Mammary microvascular endothelial cell (primary cell): ENCODE measurements at places on chromosomes 6 and 20. TPM values are rescaled to one million over a fixed set of nuclear protein-coding genes. Genes with fewer than 3 reads are reported as not detected.

MRPS10 gene
- 45.4 and 47.9 TPM in 2 replicates for total RNA-seq

PTCRA gene
- total RNA-seq: 5.4 TPM in 1 of 2 replicates, not detected in the other

FAM83B gene
- total RNA-seq: not detected in 2 replicates

MYH7B gene
- total RNA-seq: not detected in 2 replicates

MYCT1 gene
- 120 and 122 TPM in 2 replicates for total RNA-seq

SPATA25 gene
- 1.3 TPM in 1 of 2 replicates, not detected in the other for total RNA-seq

RIPPLY2 gene
- total RNA-seq: not detected in 2 replicates

TMEM244 gene
- not detected in 2 replicates for total RNA-seq

TSBP1 gene
- total RNA-seq: not detected in 2 replicates

C6orf52 gene
- total RNA-seq: not detected in 2 replicates

OR2H2 gene
- not detected in 2 replicates for total RNA-seq

SPEF1 gene
- not detected in 2 replicates for total RNA-seq

OXT gene
- total RNA-seq: not detected in 2 replicates

TRIM40 gene
- total RNA-seq: not detected in 2 replicates

LHFPL5 gene
- total RNA-seq: 0.20 TPM in 1 of 2 replicates, not detected in the other

LPA gene
- total RNA-seq: not detected in 2 replicates

MTCH1 gene
- total RNA-seq: 266 and 272 TPM in 2 replicates

ZC2HC1B gene
- total RNA-seq: not detected in 2 replicates

DNAH8 gene
- not detected in 2 replicates for total RNA-seq

PAX1 gene
- not detected in 2 replicates for total RNA-seq

RNASET2 gene
- total RNA-seq: 23.0 and 23.4 TPM in 2 replicates

VSX1 gene
- total RNA-seq: not detected in 2 replicates

ISM1 gene
- total RNA-seq: 3.6 and 4.3 TPM in 2 replicates

OPRM1 gene
- total RNA-seq: not detected in 2 replicates

GRM4 gene
- total RNA-seq: not detected in 2 replicates

MYLK4 gene
- 0.05 and 0.20 TPM in 2 replicates for total RNA-seq

ETV7 gene
- 1.7 and 3.5 TPM in 2 replicates for total RNA-seq

ENPP1 gene
- total RNA-seq: 0.64 and 1.9 TPM in 2 replicates

SAMD3 gene
- total RNA-seq: not detected in 2 replicates

ZNF334 gene
- total RNA-seq: 0.27 and 0.54 TPM in 2 replicates
